ENCODE measurements at places on chromosomes 3 and 15.

DNA sequence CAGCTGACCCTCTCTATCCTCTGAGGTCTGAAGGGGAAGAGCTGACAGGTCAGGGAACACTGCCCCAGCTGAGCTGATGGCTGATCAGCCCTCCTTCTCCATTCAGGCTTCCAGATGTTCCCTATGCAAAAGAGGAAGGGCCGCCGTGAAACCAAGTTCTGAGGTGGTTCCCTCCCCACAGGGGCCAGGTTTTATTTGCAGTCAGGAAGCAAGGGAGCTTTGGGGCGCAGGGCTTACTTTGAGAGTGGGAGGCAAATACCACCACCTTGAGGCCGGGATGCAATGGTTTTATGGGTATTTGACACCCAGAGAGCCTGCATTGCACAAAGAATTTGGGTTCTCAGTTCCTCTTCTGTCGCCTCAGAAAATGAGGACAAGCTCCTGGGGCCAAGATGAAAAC, 186.9 kb downstream of the ARRDC4 start:
- no peak for DNase-seq

GRCh38 chr3:150374975-150375374, 33.1 kb upstream of the TSC22D2 start:
- no peak for DNase-seq

DNA sequence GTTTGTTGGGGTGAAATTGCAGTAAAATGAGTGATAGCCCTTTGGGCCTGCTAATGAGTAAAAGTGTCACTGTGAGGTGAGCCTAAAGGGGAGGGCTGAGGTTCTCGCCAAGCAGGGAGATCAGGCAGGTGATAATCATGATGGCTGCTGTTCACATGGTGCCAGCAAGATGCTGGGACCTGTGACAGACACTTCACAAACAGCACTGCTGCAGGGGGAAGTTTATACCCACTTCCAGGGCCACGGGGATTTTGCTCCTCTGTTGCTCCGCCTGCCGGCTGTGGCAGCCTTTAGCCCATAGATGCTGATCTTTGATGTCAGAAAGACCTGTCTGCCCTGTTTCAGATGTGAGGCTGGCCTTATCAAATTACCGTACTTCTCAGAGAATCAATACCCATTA, 96.7 kb downstream of the SV2B start:
- DNase-seq = no peak

DNA sequence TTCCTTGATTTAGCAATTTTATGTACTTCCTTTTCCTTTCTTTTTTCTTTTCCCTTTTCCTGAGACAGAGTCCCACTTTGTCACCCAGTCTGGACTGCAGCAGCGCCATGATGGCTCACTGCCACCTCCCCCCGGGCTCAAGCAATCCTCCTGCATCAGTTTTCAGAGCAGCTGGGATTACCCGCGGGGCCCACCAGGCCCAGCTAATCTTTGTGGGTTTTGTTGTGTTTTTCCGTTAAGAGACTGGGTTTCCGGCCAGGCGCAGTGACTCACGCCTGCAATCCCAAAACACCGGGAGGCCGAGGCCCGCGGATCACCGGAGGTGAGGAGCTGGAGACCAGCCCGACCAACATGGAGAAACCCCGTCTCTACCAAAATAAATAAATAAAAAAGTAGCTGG, 17.7 kb downstream of the GOLGA8S start:
- no peak for DNase-seq

- DNase-seq = no peak
Measured at GRCh38 chr3:99878005-99878404, 60.3 kb downstream of the CMSS1 start.

- no peak for DNase-seq
Measured at GRCh38 chr3:127808197-127808596, 14.1 kb downstream of the MGLL start.

GRCh38 chr3:119069725-119070124, 35.1 kb upstream of the IGSF11 start:
- DNase-seq = no peak

- DNase-seq = no peak
Measured at GRCh38 chr3:88987776-88988175, 119.6 kb upstream of the EPHA3 start.

Measured in NCI-H1694 treated with DMSO at 0.1 percent for 48 hours (cell line).